ENCODE measurements at places on chromosomes 12 and 14. TPM values are rescaled to one million over a fixed set of nuclear protein-coding genes. Genes with fewer than 3 reads are reported as not detected.

The TAPBPL gene
- 16.8 TPM for total RNA-seq

DNA sequence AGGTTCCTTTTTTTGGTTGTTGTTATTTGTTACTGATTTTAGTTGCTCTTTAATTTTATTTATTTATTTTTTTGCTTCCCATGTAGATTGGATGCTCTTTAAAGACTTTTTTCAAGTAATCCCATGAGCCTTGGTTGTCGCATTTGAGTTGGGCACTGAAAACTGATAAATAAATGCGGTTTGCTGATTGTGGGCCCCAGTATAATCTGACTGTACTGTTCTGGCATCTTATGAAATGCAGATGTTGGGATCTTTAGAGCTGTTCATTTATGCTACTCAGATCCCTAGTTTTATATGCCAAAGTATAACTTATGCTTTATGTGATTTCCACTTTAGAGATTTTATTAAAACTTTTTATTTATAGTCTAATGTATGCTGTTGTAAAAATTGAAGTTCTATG is 33.3 kb downstream of the WNK1 start:
- no peak overlapping the region for H3K4me3 ChIP-seq
- no peaks in the 10 kb centered on the region for H3K27me3 ChIP-seq
- no peak overlapping the region for H3K27ac ChIP-seq
- DNase-seq: no peak

The RND1 gene
- total RNA-seq: 0.85 TPM

- no peak overlapping the region for H3K4me3 ChIP-seq
- H3K36me3 ChIP-seq: no peaks in the 10 kb centered on the region
- no peaks in the 10 kb centered on the region for H3K27me3 ChIP-seq
- no peak overlapping the region for H3K27ac ChIP-seq
Measured at GRCh38 chr12:126891789-126892188, 1375.2 kb upstream of the TMEM132C start.

DNA sequence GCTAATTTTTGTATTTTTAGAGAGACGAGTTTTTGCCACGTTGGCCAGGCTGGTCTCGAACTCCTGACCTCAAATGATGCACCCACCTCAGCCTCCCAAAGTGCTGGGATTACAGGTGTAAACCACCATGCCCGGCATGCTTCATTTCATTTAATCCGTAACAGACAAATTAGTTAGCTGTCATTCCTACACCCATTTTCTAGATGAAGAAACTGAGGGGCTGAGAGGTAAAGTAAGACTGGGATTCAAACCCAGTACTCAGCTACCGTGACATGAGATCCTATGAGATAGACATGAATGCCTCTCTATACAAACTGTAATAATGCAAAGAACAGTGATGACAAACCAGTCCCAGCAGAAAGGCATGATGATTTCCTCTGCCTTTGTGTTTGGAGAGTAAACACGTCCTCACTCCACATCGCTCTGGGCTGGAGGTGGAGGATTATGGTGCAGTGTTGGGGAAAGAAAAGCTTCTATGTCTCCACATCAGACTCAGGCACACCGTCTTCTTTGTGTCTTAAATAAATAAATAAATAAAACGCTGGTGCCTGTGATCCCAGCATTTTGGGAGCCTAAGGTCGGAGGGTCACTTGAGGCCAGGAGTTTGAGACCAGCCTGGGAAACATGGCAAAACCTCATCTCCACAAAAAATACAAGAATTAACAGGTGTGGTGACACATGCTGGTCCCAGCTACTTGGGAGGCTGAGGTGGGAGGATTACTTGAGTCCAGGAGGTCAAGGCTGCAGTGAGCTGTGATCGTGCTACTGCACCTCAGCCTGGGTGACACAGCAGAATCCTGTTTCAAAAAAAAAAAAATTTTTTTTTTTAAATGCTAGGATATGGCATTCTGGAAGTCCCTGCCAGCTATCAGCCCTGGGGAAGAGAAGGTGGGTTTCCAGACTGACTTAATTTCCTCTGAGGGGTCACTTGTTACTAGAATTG is 10.5 kb downstream of the VSX2 start:
- no peaks in the 10 kb centered on the region for H3K27me3 ChIP-seq
- DNase-seq: no peak
- no peaks in the 10 kb centered on the region for H3K36me3 ChIP-seq
- H3K27ac ChIP-seq: no peak overlapping the region

DNA sequence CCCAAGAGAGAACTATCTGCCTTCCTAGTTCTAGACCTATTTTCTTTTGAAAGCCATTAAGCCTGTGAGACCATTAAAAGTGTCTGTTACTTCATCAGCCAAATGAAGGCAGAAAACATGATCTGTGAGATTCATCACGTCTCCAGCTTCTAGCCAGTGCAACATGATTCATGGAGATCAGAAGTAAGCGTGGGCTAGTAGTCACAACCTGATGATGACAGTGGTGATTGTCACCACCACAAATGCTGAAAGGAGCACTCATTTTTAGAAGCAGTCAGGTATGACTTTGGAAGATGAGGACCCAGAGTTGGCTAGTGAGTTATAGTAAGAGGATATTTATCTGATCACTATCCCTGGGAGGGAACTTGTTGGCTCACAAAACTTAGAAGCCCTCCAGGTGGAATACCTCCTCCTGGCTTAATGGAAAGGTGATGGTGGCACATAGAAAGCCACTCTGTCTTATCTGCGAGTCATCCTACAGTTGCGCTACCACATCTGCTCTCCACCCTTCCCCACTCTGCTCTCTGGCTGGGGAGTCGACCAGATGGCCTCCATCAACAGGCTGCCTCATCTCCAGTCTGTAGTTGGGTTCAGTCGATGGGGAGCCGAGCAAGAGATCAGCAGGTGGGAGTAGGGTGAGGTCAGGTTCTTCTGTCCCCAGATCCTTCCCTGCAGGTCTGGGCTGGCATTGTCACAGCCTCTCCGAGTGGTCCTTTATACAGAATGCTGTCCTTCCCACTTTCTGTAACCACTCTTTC is 317.6 kb upstream of the FKBP4 start:
- no peak overlapping the region for H3K4me3 ChIP-seq
- no peaks in the 10 kb centered on the region for H3K4me1 ChIP-seq
- peaks cover 4% of the 10 kb centered on the region for H3K36me3 ChIP-seq
- no peak overlapping the region for H3K27ac ChIP-seq
- DNase-seq: peak; percentile 34
- H3K27me3 ChIP-seq: no peaks in the 10 kb centered on the region
